ENCODE measurements at places on chromosomes 12 and 14.
A peak's percentile ranks its signal among the peaks of the same experiment; 100 is the strongest.

DNA sequence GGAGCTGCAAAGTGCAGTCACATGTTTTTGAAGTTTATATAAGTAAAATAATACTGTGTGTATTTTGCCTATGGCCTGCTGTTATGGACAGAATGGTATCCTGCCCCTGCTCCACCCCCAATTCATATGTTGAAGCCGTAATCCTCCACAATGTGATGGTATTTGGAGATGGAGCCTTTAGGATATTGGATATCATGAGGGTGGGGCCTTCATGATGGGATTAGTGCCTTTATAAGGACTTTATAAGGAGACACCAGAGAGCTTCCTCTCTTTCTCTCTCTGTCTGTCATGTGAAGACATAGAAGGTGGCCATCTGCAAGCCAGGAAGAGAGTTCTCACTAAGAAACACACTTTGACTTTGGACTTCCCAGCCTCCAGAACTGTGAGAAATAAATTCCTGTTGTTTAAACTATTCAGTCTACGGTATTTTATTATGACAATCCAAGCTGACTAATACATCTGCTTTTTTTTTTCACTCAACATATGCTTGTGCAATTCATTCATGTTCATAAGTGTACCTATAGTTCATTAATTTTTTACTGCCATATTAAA is 3.1 kb upstream of the CHPT1 start:
- no peak for DNase-seq

- DNase-seq = no peak
These were observed 21.5 kb upstream of the GNS start for GRCh38 chr12:64780531-64781279.

GRCh38 chr14:105941226-105942166 is 415.1 kb downstream of the TMEM121 start:
- DNase-seq = peak; percentile 10

GRCh38 chr14:87387806-87388205 is 605.2 kb downstream of the GALC start:
- no peak for DNase-seq

DNA sequence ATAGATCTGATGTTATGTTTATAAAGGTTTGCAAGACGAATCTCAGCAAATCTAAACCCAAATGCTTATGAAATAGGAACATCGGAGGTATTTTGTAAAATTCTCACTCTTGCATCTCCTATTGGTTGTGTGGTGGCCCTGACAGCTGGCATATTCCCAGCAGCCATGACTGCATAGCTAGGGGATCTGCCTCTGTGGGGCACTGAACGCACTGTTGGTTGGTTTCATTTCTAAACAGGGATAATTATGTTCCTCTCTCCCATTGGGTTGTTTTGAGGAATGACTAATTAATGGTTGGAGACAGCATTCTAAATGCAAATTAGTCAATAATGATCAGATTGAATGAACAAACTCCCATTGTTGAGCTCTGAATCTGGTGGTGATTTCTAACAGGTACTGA is 2.7 kb upstream of the BEST3 start:
- DNase-seq = no peak
